ENCODE measurements at places on chromosomes 16 and 17.

- DNase-seq, result no peak
Observed at GRCh38 chr17:12568358-12569251, 97.1 kb upstream of the MYOCD start.

- no peak for DNase-seq
Observed at GRCh38 chr17:70709596-70709995, 540.3 kb downstream of the KCNJ2 start.

DNA sequence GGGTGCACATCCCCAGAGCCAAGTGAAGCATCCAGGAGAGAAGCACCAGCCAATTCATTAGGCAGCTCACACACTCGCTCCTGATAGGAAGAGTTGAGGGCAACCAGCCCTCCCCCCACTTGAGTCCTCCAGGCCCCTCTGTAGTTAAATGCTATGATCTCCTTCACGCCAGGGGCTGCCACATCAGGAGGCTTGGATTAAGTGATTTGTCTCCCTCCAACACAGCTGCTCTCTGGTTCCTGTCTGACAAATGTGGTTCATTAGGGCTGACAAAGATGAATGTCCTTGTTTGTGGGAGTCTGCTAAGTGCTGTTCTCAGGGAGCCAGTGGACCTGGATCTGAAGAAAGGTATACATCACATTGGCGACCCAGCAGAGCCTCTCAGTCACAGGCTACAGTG lies 94.5 kb upstream of the WSCD1 start:
- DNase-seq, result no peak

DNA sequence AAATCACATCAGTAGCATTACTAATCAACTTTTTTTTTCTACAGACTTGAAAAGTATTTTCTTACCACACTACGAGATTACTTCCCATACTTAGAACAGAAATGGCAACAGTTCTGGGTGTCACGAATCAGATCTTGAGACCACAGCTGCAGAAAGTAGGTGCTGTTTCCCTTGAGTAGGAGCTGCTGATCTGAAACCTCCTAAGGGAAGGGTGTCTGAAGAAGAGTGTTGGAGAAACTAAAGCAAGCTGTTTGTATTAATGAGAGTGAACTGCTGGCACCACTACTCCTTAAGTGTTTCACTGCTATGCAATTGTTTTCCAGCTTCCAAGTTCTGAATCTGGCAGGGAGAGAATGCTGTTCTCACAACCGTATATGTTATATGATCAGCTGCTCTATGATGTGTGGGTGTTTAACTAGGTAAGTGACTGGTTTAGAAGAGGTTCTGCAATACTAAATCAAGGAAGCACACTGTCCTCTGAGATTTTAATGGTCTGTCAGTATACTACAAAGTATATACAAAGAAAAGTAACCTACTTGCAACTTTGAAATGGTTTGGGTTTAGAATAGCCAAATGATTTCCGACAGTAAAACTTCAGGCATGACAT lies 3.3 kb downstream of the ZNF652 start:
- no peak for DNase-seq

- DNase-seq, result no peak
Observed at GRCh38 chr17:59811209-59811608, 81.5 kb downstream of the TUBD1 start.
